Activated CD4-positive, alpha-beta memory T cell treated with anti-CD3 and anti-CD28 coated beads for 36 hours (primary cell): ENCODE measurements at places on chromosomes 11 and 22. TPM values are rescaled to one million over a fixed set of nuclear protein-coding genes. Genes with fewer than 3 reads are reported as not detected.

The CD248 gene
- total RNA-seq: not detected

- H3K36me3 ChIP-seq: peaks cover 9% of the 10 kb centered on the region
- H3K4me1 ChIP-seq: peaks cover 48% of the 10 kb centered on the region
- H3K4me3 ChIP-seq: no peak overlapping the region
- no peak overlapping the region for H3K27ac ChIP-seq
These were observed 183.4 kb upstream of the MTMR2 start for GRCh38 chr11:96107143-96107824.

DNA sequence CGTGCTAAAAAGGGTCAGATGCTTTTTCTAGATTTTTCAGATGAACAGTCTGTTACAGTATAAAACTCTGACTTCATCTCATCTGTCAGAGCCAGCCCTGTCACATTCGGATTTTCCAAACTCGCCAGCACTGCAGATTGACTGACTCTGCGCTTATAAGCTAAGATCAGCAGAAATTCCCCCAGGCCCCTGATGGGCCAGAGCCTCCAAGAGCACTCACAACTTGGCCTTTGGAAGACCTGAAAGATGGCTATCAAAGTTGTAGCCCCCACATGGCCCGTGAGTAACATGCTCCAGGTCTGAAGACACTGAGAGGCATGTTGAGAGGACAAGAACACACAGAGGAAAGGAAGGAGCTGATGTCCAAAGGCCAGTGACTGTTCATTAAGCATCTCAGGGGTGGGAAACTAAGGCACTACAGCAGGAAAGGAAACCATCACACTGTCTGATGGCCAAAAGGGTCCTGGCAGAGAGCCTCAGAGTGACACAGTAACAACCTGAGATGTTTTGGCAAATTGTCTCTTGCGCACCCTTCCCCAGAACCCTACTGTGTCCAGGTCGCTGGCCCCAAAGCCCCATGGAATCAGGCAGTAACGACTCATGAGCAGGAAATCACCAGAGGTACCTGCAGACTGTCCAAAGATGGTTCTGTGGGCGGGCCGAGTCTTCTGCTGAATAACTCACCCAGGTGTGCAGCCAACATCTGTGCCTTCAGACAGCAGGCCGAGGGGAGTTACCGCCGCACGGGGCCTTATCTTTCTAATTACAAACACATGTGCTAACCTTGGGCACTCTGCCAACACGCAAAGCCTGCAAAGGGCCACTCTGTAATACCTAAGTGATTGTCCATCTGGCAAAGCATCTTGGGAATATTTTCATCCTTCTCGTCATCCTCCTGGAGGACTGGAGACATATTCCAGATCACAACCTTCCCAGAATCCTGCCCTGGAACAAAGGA is 23.6 kb downstream of the HIRA start:
- peaks cover 6% of the 10 kb centered on the region for H3K4me1 ChIP-seq
- peaks cover 50% of the 10 kb centered on the region for H3K36me3 ChIP-seq
- no peak for DNase-seq
- H3K27me3 ChIP-seq: no peaks in the 10 kb centered on the region
- no peak overlapping the region for H3K27ac ChIP-seq
- no peak overlapping the region for H3K4me3 ChIP-seq

GRCh38 chr22:40764763-40765441 is 54.2 kb downstream of the SLC25A17 start:
- DNase-seq: peak; percentile 36
- peaks cover 17% of the 10 kb centered on the region for H3K4me1 ChIP-seq
- peaks cover 8% of the 10 kb centered on the region for H3K36me3 ChIP-seq
- H3K4me3 ChIP-seq: no peak overlapping the region
- H3K27me3 ChIP-seq: no peaks in the 10 kb centered on the region

The APOL5 gene
- not detected for total RNA-seq

DNA sequence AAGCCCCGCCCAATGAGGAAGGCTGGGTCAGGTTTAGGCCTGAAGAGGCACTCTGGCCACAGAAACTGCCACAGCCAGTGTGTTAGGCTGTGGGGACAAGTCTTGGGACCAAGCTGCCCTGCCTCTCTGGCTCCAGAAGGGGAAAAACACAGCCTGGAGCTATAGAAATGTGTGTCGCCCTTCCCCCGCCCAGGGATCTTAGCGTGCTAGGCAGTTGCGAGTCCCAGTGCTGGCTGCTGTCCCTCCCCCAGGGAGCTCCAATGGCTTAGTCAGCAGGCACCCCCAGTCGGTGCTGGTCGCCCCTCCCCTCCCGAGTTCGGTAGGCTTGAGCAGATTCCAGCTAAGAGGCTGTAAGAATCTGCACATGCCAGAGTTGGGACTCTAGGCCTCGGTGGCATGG is 99.5 kb upstream of the API5 start:
- no peak overlapping the region for H3K4me3 ChIP-seq
- no peak overlapping the region for H3K27ac ChIP-seq
- H3K36me3 ChIP-seq: no peaks in the 10 kb centered on the region
- no peak for DNase-seq

DNA sequence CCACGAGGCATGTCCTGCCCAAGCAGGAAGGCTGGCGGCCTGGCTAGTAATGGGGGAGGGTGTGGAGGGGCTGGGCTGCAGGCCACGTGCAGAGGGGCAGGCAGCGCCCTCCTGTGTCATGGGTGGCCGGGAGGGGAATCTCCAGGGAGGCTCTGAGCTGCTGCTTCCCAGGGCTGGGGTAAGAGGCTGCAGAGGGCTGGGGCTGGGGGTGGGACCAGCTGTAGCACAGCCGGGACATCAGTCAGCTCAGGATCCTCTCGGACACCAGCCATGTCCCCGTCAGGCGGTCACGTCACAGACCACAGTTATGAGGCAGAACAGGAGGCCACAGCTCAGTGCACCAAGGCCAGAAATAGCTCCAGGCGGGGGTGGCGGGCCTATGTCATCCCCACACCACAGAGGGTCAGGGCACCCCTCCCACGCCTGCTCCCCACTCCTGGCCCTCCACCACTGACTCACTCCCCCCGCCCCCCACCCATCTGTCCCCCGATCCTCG is 21.1 kb downstream of the RTN4R start:
- no peaks in the 10 kb centered on the region for H3K36me3 ChIP-seq
- peaks cover 36% of the 10 kb centered on the region for H3K4me1 ChIP-seq
- H3K27me3 ChIP-seq: no peaks in the 10 kb centered on the region

The HBG2 gene
- total RNA-seq: not detected
